ENCODE measurements at places on chromosomes 2 and 18.

DNA sequence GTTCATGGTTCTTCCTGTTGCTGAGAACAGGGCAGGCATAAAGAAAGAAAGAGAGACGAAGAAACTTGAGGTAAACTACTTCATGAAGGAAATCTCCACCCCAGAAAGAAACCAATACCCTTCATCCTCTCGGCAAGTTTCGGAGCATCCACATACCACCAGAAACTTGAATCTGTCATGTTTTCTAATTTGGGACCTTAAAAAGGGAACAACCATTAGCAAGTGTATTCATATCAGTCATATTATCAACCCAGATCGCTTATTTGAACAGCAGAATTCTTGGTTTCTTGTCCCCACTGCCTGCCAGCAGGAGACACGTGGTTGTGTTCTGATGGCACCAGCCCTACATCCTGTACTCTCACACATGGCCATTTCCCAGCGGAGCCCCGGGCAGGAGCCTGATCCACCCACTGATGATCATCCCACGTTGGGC is 53.2 kb upstream of the FZD7 start:
- no peak for DNase-seq

DNA sequence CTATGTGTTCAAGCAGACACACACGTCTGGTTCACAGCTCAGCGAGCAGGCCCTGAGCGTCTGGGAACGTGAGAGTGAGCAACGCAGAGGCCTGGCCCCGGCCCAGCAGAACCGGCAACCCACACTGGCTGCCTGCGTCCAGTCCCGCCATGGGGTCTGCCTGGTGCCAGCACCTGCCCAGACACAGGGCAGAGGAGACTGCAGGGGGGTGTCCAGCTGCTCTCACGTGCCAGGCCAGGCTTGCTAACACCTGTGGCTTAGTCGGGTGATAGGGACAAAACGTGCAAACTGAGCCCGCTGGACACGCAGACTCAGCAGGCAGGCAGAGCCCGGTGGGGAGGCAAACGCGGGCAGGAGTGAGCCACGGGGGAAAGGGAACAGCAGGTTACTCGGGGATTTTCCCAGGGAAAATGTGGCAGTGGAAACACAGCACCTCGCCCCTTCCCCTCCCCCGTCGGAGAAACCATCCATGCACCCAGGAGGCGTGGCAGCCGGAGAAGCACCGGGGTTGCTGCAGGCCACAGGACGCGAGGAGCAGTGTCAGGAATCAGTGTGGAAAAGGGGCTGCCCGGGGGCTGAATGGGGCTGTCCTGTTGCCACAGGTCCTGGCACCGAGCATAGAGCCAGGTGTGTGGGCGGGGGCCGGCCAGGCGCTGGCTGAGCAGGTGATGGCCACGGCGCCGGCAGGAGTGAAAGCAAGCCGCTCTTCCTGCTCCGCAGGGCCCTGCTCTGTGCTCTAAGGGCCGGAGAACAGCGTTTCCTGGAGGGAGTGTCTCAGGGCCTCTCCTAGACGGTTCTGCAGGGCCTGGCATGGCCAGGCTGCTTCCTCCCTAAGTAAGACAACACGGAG is 154.7 kb downstream of the HDAC4 start:
- DNase-seq, result peak; percentile 22

DNA sequence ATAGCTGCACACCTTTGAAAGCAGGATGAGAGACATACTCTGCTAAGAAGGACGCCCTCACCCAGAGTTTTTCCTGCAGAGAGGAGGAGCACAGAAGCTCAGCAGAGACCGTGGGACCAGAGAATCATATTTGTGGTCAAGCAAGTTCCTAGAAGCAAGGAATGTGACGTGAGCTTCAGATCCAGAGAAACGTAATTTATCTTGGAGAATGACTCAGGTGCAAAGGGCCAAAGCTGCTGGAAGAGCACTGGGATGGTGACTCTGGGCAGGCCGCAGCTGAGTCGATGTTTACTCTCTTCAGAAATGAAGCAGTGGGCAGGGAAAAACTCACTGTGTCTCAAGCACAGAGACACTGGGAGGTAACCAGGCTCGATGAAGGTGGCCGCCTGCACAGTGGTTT is 50.1 kb upstream of the IGFBP2 start:
- DNase-seq, result no peak

DNA sequence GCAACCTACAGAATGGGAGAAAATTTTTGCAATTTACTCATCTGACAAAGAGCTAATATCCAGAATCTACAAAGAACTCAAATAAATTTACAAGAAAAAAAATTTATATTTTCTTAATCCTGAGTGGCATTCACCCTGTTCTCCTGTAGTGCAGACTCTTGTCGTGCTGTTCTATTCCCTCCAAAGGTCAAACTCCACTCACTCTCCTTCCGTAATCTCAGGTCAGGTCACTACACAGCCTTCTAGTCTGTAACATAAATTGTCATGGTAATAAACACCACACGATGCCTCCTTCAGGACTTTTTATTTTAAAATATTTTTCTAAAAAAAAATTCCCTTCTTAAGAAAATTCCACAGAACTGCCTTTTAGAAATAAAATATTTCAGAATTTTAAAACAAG is 417.9 kb upstream of the GCFC2 start:
- DNase-seq, result no peak

GRCh38 chr18:73879766-73880165 is 267.9 kb downstream of the FBXO15 start:
- no peak for DNase-seq

- DNase-seq, result no peak
Measured at GRCh38 chr2:82307511-82307910, 2003.0 kb upstream of the LRRTM1 start.

GRCh38 chr2:43220229-43220751 is 6.1 kb downstream of the ZFP36L2 start:
- no peak for DNase-seq

GRCh38 chr2:75194184-75194868 is 5.0 kb downstream of the TACR1 start:
- no peak for DNase-seq

DNA sequence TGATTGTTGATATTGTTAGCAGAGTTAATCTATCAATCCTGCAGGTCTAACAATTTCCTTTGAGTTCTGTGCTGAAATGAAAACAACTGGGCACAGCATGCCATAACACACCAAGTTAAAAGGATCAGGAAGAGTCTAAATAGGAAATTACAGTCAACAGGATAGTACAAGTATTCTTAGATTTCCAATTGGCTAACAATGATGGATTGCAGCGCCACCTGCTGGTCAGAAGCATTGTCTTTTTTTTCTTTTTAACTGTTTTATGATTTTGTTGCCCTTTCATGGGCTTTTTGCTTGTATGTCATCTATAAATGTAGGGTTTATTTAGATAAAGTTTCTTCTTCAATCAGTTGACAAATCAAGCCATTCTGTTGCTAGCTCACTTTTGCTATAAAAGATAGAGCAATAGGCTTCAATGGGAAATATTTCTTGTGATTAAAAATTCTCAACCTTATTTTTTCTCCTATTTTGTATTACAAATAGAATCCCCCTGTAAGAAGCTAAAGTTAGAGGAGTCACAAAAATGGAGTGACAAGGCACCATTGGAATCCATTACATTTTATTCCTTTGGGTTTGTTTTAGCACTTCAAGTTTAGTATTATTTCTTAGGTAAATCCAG is 40.8 kb upstream of the RPRM start:
- peak; percentile 48 for DNase-seq

DNA sequence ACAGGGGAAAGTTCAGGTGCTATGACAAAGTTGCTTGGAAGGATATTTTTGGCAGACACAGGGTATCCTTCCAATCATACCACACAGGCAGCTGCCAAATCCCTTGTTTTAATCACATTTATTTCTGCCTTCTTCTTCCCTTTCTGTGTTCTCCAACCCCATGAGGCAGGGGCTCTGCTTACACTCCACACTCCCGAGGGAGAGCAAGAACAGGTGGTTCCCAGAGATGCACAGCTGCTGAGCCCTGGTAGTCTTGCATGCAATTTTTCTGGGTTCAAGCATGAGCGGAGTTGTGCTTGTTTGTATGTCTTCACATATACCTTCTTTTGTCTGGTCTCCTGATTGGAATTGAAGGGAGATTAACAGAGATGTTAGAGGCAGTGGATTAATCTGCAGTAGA is 251.7 kb upstream of the ST6GAL2 start:
- DNase-seq, result no peak

DNA sequence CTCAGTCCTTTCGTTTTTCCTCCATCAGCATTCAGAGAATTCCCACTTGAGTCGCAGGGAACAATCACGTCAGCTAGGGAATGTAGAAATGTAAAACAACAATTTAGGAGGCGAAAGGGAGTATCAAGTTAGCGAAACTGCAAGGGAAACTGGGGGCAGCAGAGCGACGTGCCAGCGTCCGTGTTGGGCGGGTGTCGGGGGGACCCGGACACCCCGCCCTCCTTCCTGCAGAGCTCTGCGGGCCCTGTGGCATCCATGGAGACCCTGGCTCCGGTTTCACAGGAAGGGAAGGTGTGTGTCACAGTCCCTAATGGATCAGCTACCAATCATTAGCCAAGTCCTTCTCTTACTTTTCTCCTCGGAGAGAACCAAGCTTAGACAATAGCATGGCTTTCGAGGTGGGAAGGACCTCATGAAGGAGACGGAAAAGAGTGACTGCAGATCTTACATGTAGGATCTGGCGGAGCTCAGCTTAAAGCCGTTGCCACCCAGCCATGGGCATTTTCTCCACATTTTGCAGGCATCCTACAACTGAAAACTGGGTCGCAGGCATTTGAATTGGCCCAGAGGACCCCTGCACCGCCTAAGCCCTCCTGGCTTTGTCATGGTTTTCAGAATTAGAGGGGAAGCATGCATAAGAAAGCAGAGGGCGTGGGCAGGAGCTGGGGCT is 33.7 kb downstream of the SOX11 start:
- no peak for DNase-seq

- DNase-seq, result no peak
Measured at GRCh38 chr2:27573452-27573851, 9.4 kb upstream of the ZNF512 start.

DNA sequence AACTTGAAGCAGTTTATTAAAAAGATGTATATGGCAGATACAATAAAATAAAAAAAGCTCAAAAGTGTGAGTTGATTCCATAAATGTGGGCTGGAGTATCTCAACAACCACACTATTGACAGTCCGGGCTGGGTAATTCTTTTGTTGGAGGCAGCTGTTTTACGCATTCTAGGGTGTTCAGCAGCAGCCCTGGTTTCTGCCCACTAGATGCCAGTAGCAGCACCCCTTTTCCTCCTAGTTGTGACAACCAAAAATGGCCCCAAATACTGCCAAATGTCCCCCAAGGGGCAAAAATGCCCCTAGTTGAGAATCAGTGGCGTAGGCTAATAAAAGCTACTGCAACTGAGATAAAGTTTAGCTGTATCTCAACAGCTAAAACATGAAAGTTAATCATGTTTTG is 44.8 kb downstream of the CHMP3 start:
- DNase-seq, result no peak

- no peak for DNase-seq
Measured at GRCh38 chr2:55810622-55811020, 113.0 kb downstream of the EFEMP1 start.

DNA sequence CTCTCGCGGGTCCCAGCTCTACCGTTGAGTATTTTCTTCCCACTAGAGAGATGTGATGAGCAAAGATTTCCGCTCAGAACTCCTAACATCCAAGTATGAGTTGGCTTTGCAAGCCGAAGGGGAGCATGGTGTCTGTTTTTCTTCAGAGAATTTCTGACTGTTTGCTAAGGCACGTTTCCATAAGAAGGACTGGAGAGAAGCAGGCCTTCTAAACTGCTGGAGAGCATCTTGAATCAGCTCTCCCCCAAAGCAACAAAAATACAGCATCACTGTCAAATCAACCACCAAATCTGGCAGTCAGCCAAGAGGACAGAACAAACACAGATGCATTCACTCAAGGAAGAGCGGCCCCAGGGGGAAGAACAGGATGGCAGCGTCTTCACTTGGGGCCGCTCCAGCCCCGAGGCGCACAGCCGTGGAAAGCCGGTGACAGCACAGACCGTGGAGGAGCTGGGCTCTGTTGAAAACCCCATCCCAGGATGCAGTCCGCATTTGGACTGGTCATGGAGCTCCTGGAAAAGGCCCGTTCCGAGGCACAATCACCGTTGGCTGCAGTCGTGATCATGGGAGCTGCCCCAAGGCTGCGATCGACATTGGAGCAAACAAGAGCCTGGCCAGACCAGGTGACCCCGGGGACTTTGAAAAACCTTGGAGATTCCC is 101.4 kb downstream of the NFATC1 start:
- DNase-seq, result no peak

All from activated CD4-positive, CD25-positive, alpha-beta regulatory T cell treated with anti-CD3 and anti-CD28 coated beads, Interleukin-2, amount 50 U/mL, for 72 hours (primary cell).